ENCODE measurements at places on chromosomes 7 and 10. TPM values are rescaled to one million over a fixed set of nuclear protein-coding genes. Genes with fewer than 3 reads are reported as not detected.

The CALML3 gene
- total RNA-seq, result not detected

The STOX1 gene
- total RNA-seq, result 0.24 TPM

GRCh38 chr7:76358011-76358480 lies 745 bp downstream of the YWHAG start:
- peak; percentile 59 for DNase-seq

- DNase-seq, result no peak
These were observed 460.8 kb downstream of the NRG3 start for GRCh38 chr10:82335831-82336230.

DNA sequence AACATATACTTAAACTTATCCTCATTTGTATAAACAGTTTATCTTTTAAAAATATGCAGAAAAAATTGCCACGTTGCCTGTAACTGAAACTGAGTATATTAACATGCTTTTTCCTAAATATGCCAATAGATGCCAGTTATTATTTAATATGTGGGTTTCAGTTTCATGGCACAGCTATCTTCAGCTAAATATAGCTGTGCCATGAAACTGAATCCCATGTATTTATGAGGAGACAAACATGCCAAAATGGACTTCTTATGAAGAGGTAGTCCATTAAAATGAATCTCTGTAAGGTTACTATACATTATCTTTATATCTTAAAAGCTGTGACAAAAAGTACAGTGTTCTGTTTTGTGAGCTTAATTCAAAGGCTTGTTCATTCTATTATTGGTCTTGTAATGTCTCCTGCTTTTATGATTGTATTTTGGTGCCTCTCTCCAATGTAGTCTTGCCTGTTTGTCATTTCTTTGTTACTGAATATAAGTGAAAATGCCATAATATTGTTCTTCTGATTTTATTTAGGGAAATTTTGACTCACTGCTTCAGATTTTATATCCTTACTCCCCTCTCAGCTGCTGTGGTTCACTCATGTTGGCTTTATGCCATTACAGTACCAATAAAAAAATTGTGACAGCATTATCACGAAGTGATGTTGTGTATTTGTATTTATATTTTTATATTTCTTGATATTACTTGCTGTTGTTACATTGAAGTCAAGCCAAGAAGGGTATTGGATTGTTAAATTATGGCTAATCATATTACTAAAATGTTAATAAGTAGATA lies 34.3 kb upstream of the CACNA2D1 start:
- DNase-seq, result no peak

GRCh38 chr7:3721422-3721821 lies 420.4 kb downstream of the SDK1 start:
- DNase-seq, result no peak

DNA sequence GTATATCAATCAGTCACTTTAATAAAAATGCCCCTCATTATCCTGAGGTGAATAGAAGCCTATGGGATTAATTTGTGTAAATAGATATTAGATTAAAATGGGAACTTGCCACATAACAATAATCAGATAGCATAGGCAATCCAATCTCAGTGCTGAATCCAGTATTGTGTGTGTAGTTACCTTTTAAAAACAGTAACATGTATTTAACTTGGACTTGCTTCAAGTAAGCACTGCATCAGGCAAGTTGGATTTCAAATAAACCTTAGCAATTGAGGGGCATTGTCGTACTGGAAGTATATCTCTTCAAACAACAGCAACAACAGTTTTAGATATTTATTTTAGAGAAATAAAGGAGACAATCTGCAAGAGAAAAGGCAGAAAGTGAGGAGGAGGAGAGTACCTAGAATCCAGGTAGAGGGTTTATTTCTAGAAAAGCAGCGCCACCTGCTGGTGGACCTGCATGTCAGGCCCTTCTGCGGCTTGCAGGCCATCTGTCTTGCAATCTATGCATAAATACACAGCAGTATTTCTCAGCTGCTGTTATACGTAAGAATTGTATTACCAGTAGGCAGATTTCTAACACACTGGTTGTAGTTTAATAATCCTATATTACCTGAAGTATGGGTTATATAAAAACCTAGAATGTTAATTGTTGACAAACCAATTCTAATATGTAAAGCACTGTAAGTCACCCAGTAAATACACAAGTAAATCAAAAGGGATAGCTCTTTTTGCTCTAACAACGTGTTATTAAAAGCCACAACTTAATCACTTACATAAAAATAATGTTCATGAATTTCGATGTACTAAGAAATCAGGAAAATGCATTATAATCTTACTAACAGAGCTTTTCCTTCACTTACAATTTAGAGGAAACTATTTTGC lies 652.8 kb downstream of the KCNMA1 start:
- DNase-seq, result peak; percentile 86

GRCh38 chr10:7264313-7264756 lies 146.5 kb downstream of the SFMBT2 start:
- DNase-seq, result no peak

DNA sequence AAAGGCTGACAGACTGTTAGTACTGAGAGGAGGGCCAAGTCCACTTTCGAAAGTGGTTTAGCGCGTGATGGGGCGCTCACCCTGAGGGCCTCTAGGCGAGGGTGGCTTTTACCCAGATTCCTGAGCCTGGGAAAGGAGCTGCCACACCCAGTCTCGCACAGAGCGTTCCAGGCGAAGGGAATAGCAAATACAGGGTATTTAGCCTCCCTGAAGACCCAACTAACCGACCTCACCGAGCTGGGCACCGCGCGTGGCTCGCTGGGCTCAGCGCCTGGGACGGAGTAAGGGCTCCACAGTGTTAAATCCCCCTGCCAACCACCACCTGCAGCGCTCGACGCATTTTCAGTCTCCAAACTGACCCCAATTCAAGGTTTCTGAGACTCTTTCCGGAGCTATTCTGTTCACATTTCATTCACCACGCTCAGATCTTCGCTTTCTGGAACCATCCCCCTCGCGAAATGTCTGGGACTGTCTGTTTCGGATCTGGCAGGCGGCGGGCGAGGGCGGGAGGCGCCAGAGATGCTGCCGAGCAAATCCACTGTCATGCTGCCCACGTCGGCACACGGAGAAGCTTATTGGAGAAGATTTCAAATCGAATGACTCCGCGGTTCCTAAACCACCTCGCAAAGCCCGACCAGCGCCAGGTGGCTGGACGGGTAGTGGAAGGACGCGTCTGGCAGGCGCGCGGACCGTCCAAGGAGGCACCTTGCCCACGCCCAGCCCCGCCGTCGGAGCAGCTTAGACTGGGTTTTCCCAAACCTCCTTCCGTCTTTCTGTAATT lies 1.4 kb upstream of the OSBPL3 start:
- peak; percentile 62 for DNase-seq

DNA sequence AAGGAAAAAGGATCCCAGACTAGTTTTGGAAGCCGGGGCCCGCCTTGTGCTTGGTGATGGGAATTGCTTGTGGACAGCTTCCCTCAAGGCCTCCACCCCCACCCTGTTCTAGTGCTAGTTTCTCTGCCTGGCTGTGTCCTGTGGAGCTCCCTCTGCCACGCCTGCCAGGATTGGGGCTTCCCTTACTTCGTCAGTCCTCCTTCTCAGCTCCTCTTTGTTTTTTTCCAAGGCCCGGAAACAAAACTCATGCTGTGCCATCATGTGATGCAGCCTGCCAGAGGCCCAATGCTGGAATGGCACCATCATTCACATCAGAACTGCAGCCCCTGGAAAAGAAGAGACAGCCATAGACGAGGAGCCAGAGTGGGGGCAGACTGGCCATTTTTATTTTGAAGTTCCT lies 11.2 kb downstream of the YKT6 start:
- no peak for DNase-seq
